Hypothalamus (tissue), 51 donors: ENCODE measurements at places on chromosomes 3 and 15.

DNA sequence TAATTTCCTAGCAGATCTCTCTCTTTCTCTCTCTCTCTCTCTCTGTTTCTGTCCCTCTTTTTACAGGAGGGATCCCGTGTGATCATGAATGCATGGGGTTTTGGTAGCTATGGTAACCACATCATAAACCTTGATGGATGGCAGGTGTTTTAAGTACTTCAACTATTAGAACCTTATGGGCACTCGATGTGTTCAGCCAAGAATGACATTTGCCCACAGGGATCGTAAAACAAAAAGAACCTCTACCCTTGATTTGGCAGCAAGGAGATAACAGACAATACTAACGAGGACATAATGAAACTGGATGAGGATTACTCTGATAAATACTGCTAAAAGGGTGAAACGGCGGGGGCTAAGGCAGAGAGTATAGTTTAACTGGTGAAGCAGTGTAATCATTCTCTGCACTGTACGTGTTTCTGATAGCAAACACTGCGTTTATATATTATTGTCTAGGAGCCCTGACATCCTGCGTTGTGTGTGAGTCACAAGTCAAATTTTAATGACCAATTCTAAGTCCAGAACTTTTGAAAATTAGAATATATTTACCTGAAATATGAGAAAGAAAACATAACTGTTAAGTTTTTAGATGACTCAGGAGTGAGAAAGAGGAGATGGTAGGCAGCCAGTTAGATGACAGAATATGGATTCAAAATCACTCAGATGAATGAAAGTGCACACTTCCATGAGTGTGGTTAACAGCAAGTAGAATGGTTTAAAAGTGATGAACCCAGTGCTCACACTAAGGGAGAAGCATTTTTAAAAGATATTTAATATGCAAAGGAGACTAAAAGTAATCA, 80.3 kb downstream of the OTOL1 start:
- no peak for DNase-seq

GRCh38 chr3:144324076-144324475, 352.5 kb downstream of the DIPK2A start:
- DNase-seq = no peak

- DNase-seq = no peak
These were observed 28.4 kb downstream of the USF3 start for GRCh38 chr3:113668015-113668414.

DNA sequence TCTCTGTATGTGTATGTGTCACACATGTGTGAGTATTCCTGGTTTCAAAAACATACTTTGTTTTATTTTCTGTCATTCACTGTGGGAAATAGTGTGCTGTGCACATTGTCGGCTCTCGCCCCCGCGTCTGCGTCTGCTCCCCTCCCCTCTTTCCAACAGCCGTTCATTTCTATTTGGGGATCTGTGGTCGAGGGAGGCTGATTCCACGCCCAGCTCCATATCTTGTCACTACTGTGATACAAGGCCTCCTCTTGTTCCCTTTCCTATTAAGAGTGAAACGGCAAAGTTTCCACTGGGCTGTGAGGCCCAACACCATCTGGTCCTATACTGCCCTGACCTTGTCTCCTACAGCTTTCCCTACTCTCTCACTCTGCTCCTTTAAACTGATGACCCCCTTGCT, 172.5 kb upstream of the LRIG1 start:
- DNase-seq = no peak

GRCh38 chr15:69958496-69959084, 139.1 kb downstream of the TLE3 start:
- DNase-seq = no peak

DNA sequence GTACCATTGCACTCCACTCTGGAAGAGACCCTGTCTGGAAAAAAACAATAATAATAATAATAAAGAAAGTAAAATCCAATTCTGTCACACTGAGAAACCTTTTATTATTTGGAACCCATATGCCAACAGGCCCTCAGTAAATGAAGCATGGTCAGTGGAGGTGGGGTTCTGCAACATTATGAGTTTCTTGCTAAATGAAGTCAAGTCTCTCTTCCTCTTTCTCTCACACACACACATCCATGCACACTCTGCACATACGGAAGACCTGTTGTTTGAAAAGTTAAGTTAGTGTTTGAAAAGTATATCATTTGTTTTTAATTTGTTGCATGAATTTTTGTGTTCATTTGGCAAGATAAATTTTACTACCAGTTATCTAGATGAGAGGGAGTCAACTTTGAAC, 27.8 kb downstream of the GAP43 start:
- DNase-seq = no peak

- DNase-seq = no peak
These were observed 606.8 kb upstream of the TBL1XR1 start for GRCh38 chr3:177804032-177804431.

DNA sequence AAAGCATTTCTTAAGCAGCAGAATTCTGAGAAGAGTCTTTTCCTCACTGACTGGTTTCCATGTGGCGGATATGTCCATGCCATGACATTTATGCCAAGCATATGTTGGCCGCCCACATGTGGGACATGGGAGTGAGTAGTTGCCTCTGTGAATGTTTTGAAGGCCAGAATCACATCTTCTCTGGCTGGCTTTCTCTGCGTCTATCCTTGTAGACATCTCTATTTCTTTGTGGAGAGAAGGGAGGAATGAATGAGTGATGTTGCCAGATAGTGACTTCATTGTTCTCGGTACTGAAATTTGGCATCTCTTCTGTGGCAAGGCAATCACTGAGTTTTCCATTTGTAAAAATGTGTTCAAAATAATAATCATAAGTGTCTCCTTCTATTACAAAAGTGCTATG, 316.0 kb downstream of the CLSTN2 start:
- DNase-seq = no peak
